ENCODE measurements at places on chromosomes 7 and 10.
A peak's percentile ranks its signal among the peaks of the same experiment; 100 is the strongest.

GRCh38 chr7:85851571-85852193, 664.8 kb upstream of the SEMA3D start:
- peak; percentile 62 for DNase-seq

- peak; percentile 13 for DNase-seq
Observed at GRCh38 chr10:22932626-22933370, 4.9 kb downstream of the ARMC3 start.

- no peak for DNase-seq
Observed at GRCh38 chr10:13555884-13556510, 27.2 kb upstream of the BEND7 start.

DNA sequence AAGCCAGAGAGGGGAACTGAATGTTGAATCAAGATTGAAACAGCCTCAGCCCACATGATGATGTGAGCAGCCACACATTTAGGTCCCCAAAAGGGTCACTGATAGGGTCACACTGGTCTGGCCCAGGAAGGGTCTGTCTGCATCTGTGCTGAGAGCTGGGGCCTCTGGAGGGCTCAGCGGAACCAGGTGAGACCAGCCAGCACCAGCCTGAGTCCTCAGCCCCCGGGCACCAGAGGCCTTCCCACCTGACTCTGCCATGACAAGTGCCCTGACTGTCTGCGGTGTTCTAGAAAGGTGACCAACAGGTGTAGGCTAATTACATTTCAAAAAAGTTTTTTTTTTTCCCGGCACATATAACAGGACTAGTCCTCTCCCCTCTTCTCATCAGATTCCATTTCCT, 76.2 kb downstream of the WDR11 start:
- no peak for DNase-seq

DNA sequence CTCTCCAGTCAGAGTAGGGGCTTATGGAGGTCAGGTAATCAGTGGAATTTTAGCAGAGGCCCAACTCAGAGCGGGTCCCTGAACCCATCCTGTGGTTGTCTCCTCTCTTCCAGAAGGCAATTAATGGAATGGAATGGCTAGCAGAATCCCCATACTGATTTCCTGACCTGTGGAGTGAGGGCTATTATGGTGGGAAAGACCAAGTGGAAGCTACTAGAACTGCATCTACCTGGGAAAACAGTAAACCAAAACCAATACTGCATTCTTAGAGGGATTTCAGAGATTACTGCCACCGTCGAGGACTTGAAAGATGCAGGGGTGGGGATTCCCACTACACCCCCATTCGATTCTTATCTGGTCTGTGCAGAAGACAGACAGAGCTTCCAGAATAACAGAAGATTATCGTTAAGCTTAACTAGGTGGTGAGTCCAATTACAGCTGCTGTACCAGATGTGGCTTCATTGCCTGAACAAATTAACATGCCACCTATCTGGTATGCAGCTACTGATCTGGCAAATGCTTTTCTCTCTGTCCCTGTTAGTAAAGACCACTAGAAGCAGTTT, 73.2 kb downstream of the LMBR1 start:
- DNase-seq: no peak

GRCh38 chr7:913736-914520, 37.6 kb downstream of the GET4 start:
- DNase-seq: no peak

DNA sequence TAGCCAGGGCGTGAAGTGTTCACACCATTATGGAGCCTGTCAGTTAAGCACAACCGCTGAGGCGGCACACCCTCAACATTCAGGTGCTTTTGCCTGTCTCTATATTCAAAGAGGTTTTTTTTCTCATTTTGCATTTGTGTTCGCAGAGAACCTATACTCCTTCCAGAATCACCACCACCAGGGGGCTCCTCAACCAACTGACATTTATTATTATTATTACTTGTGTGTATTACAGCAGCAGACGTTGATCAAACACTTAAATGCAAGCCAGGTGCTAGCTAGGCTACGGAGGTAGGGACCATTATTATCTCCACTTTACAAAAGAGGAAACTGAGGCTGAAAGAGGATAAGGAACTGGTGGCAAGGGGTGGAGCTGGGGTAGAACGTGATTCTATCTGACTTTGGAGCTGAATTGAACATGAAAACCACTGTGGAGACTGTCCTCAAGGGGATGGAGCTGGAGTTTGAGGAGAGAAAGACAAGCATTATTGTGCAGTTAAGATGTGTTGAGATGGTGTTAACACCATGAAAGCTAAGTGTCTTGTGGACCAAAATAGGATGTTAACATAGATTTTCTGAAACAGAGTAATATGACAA, 133.8 kb upstream of the PLXNA4 start:
- peak; percentile 72 for DNase-seq

DNA sequence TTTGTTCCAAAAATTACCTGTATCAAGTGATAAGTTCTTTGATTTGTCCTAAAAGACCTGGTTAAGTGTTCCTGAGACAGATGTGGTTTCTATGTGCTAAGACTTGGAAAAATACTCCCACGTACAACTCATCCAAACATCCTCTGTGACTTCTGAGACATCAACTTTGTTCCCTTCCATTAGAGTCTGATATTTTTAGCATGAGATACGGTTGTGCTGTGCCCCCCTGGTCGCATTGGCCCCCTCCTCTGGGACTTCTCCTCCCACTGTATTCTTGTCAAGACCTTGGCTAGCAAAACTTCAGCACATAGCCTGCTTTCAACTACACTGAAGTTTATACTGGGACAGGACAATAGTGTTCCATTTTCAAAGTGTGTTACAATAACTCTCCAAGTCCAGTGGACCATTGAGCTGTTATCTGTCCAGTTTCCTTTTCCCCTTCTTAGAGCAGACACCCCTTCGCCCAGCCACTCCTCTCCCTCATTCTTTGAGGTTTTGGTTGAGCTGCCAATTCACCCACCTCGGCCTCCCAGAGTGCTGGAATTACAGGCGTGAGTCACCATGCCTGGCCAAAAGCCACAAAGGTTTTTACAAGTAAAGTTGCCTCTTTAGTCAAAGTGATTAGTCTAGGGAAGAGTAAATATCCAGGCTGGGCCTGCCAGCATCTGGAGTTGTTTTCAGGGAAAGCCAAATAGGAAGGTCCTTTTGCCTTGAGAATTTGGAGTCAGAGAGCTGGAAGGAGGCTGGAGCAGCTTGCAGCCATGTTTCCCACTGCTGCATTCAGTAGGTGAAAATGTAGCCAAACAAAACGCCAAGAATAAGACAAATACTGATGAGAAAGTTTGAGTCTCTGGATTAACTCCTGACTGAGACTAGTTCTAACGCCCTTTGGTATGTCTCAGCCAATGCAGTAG, 17.8 kb upstream of the PDLIM1 start:
- DNase-seq: no peak

- DNase-seq: no peak
Observed at GRCh38 chr7:74481458-74482196, 27.9 kb downstream of the GTF2IRD1 start.

- no peak for DNase-seq
Observed at GRCh38 chr7:151917791-151918509, 38.3 kb upstream of the GALNTL5 start.

Data from NAMALWA (cell line).